ENCODE measurements at places on chromosomes 5 and 9. TPM values are rescaled to one million over a fixed set of nuclear protein-coding genes. Genes with fewer than 3 reads are reported as not detected.

DNA sequence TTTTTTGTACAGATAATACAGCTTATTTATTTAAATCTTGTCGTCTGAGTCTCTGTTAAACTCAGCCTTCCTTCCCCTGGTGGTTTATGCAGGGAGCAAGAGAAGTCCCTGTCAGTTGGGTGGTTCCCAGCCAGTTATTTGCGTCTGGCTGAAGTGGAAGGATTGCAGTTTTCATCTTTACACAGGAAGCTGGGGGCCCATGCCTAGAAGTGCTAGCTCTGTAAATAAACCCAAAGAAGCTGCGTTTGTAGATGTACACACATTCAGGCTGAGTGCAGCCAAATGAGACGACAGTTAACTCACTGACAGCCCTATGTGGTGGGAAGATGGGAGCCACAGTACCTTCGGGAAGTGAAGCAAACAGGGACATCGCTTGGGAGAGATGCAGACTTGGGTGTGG is 122.1 kb downstream of the SAXO1 start:
- peak; percentile 12 for DNase-seq

DNA sequence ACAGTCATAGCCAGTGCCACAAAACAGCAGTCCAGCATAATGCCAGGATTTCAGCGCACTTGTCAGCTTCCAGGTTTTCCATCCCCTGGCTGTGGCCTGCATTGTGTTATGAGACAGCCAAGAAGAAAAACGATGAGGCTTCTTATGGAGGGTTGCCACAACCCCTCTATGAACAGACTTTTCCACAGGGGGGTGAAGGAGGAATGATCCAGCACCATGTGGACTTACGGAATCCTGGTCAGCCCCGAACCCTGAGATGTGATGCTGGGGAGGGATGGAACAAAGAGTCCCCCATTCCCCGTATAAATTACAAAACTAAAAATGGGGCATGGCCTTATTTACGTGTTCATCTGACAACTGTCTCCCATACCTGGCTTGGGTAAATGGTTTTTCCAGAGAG is 32.6 kb downstream of the FAXDC2 start:
- no peak for DNase-seq

DNA sequence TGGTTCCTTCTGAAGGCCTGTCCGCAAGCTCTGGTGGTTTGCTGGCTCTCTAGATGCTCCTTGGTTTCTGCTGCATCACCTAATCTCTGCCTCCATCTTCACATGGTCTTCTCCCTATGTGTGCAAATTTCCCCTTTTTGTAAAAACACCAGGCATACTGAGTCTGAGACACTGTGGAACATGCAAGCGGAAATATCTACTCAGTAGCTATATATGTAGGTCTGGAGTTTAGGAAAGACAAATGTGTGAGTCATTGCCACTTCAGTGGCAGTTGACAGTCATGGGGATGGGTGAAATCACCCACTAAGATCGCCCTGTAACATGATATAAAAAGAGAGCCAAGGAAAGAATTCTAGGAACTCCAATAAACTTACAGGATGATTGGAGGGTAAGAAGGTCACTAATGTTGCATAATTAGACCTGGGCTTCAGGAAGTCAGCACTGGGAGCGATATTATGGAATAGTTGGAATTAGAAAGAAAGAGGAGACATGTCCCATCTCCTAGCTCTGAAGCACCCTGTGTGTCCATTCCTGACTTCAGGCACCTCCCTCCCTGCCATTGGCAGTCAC is 22.7 kb upstream of the UBLCP1 start:
- peak; percentile 46 for DNase-seq

- no peak for DNase-seq
Measured at GRCh38 chr5:2864515-2865105, 113.1 kb upstream of the IRX2 start.

DNA sequence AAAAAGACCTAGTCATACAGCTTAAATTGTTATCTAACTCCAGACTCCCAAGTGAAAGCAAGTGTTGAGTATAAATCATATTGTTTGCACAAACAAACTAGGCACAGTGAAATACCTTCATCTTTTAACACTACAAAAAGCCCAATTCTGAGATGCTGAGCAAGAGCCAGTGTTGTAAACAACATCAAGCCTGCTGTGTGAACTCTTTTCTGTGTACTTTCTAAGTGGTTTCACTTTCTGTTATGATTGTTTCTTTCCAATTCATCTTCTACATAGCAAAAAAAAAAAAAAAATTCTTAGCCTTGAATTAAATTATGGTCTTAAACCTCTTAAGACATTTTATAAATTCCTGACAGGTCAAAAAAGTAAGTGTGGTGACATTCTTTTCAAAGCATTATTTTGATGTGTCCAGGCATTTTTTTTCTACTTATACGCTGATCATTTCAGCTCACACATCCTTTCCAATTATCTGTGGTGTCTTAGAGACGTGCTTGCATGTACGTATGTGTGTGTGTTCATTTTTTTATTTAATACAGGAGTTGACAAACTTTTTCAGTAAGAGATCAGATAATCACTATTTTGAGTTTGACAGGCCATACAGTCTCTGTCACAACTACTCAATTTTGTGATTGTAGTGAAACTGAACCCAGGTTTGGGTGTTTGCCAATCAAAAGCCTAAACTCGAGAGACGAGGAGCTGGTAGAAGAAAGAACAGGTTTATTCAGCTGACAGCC is 556.1 kb downstream of the CDH9 start:
- no peak for DNase-seq

DNA sequence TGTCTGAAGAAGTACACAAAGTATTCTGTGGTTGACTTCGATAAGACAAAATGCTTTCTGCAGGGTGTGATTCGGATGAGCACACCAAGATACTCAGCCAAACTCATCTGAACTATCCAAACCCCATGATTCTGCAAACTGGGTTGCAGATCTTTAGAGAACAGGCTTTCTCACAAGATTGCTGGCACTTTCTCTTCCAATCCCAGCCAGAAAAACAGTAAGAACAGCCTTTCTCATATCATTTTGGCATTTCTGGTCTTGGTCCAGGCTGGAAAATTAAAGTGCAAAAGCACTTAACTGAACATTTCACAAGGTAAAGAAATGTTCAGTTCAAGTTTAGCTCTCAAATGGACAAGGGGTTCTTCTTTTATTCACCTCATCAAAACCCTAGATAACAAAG is 269.1 kb downstream of the NR2F1-AS1 start:
- DNase-seq = peak; percentile 61

DNA sequence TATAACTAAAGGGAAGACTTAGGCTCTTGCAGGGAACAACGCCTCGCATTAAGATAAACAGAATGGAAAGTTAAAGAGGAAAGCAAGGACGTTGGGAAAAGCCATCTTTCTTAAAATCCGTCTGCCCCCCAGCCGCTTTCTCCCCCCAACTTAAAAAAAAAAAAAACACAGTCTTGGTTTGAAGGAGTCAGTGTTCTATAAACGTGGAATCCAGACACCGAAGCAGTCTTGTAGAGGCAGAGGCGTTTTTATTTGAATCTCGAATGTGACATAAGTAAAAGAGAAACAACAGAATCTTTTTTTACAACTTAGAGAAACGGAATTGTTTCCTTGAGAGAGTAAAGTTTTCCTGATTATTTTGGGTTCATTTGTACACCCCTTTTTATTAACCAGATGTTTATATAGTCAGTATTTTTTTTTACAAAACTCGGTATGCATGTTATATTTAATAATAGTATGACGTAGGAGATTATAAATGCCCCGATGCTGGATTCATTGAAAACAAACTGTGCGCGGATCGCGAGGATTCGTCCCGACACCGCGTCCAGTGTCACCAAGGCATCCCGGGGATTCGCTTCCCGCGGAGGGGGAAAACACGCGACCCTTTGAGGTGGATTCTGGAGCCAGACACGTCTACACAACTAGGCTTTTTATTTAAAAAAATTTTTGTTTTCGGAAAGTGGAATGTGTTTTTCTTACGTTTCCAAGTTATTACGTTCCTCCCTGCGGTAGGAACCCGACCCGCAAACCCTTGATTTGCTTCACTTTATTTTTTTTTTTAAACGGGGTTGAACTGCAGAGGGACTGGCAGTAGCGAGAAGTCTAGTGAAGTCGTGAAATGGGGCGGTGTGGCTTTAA is 6.7 kb downstream of the PTCH1 start:
- peak; percentile 27 for DNase-seq

DNA sequence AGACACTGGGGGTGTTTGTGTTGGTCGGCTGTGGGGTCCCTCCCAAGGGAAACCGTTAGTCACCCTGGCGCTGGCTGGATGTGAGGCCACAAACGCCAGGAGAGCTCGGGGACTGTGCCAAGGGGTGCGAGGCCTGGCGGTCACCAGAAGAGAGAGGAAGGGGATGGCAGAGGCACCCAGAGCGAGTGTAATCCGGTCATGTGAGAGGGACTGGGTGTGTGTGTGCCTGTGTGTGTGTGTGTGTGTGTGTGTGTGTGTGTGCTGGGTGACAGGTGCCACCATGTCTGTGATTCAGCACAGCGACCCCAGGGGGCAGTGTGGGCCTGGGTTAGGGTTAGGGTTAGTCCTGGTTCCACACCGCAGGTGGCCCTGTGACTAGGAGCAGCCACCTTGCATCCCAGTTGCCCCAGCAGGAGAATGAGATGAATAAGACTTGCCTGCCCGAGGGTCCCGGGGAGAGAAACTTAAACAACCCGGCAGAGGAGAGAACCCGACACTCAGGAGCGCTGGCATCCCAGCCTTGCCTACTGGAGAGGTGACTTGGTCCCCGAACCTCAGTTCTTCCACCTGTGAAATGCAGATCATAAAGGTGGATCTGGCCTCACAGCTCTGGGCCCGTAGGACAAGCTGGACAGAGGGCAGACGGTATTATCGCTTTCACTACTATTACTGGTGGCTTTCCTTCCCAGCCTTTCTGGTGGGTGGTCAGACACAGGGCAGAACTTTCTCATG is 1.4 kb upstream of the ADAMTSL2 start:
- DNase-seq = peak; percentile 54

The PROB1 gene
- total RNA-seq = 3.9 TPM

The TMEM252 gene
- not detected for total RNA-seq

The FBXL7 gene
- 10.6 TPM for total RNA-seq

GRCh38 chr9:108933231-108933717 is 650 bp downstream of the ELP1 start:
- peak; percentile 26 for DNase-seq

GRCh38 chr5:132103969-132104391 is 30.4 kb downstream of the CSF2 start:
- no peak for DNase-seq

GRCh38 chr5:155046591-155046990 is 33.0 kb downstream of the KIF4B start:
- DNase-seq = no peak

- peak; percentile 57 for DNase-seq
Measured at GRCh38 chr9:95007226-95007869, 280.8 kb downstream of the AOPEP start.

GRCh38 chr5:136810261-136810801 is 445.0 kb upstream of the TRPC7 start:
- DNase-seq = peak; percentile 27

DNA sequence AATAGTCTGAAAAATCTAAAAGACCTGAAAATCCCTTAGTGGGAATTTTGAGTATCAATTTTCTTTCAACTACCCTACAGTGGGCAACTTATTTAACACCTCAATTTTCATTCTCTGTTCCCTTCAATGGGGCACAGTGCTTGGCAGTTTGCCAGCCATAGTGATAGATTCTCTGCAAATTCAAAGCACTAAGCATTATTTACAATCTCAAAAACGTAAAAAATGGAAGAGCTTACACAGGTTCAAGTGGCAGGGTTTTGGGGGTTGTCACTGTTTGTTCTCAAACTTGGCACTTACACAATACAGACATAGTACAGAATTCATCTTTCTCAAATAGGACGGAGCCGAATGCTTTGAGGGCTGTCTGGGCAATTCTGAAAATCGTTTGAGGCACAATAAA is 515.0 kb downstream of the EFNA5 start:
- DNase-seq = no peak

DNA sequence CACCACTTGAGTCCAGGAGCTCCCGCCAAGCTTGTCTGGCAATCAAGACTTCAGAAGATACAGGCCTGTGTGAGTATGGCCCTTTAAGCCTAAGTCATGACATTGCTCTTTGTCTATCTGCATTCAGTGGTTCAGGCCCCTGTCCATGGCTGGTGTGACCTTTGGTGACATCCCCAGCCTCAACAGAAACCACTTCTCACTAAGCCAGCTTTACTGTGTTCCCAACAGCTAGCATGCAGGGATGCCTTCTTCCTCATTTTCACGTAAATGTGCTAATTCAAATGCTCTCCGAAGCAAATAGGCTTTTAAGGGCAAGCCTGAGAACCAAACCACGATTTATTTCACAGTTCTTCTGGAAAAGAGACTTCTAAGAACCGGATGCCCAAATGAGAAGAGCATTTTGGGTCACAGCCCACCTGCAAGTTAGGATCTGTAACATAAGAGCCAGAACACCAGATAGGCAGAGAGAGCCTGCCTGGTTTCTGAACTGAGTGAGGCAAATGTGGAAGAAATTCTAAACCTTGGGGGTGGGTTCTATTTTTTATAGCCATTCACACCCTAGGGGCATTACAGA is 14.9 kb downstream of the CD180 start:
- DNase-seq = no peak

- no peak for DNase-seq
Measured at GRCh38 chr5:107364443-107365319, 306.1 kb downstream of the EFNA5 start.

DNA sequence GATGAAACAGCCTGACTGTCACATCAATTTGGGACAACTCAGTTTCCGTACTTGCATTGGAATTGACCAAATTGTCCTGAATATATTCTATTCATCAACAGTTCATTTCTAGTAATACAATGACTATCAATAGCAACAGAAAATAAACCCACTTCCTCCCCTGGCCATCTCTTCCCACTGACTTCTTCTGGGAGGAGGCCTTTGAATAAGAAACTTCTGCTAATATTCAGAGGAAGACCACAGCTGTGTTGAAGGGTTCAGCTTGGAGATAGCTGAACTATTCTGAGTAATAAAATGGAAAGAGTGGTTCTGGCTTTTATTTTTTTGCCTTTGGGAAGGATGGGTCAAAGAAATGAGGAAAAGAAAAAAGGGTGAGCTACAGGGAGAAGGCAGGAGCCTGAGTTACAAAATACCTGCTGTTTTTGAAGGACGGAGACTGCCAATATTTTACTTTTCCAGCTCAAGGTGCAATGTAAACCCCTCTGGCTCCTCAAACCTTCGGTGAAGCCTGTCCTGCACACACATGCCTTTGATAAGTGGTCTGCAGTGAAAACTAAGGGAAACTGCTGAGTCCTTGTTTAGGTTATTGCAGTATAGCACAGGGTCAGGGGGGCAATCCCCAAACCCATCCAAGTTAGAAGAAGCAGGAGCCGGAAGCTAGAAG is 29.9 kb downstream of the FYB1 start:
- no peak for DNase-seq
